ENCODE measurements at places on chromosomes 7 and 10.

DNA sequence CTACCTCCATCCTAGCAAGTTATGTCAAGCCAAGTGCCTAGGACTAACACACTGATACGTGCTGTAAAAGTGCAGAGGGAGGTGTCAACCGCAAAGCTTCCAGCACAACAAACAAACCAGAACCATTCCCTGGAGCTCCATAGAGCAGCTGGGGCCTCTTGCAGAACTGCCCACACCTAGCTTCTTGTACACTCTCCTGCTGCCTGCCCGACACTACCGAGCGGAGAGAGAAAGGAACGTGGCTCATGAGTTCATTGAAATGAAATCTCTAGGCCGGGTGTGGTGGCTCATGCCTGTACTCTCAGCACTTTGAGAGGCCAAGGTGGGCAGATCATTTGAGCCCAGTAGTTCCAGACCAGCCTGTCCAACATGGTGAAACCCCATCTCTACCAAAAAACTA, 73.5 kb downstream of the MKI67 start:
- DNase-seq: no peak

- no peak for DNase-seq
Observed at GRCh38 chr10:62993121-62993520, 140.0 kb upstream of the NRBF2 start.

DNA sequence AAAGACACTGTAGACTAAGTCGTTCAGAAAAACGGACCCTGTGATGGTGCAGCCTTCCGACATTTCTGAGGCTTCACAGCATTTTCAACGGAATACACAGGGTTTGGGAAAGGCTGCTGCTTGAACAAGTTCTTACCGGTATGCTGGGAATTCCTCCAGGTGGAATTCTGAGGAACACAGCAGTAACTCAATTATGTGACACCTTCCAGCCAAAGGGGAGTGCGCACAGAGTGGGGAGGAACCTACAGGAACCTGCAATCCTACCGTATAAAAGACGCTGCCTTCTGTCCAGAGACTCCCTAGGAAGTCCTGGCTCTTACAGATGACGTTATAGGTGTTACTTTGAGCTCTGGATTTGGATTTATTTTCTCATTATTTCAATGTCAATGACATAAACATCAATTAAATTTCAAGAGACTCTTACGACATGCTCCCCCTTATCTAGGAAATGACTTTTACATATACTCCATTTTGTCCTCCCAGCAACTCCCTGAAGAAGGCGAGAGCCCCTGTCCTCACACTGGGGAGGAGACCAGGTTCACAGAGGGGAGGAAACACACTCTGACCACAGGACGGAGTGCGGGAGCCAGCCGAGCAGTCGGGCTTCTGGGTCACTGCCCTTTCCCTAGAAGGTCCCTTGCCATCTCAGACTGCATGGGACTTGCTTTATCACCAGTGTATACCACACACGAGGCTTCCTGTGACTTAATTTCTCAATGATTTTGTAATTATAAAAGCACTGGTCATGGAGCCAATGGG, 27.9 kb downstream of the VIPR2 start:
- DNase-seq: no peak

DNA sequence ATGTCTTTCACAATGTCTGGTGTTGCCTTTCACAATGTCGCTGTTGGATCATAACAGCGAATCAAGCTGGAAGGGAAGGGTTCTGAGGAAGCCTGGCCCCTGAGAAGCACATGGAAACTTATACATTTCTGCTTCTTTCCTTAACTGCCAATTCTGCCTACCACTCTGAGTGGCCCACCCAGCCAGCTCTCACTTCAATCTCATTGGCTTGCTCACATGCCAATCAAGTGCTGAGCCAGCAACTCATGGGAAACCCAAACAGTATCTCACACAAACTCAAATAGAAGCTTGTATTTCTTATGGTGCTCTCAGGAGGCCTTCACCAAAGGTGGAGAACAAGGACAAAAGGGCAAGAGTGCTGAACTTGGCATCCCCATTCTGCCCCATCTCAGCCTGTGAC, 117.4 kb upstream of the GPR26 start:
- no peak for DNase-seq

- no peak for DNase-seq
Observed at GRCh38 chr10:77724820-77725219, 87.2 kb upstream of the KCNMA1 start.

DNA sequence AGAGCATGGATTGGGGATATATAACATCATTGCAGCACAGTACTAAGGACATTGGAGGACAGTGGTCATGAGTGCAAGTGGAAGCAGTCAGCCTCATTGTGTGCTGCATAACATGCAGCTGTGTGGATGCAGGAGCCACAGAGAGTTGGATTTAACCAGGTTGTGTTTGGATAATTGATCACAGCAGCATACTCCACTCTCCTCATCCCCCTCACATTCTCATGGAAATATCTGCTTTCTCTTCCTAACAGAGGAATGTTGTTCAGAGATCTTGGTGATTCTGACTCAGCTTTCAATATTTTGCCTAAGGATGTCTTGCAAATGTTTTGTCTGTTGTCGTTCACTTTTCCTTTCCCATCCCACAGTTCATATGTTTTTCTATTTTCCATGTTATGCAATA, 31.8 kb upstream of the LSM8 start:
- DNase-seq: no peak

DNA sequence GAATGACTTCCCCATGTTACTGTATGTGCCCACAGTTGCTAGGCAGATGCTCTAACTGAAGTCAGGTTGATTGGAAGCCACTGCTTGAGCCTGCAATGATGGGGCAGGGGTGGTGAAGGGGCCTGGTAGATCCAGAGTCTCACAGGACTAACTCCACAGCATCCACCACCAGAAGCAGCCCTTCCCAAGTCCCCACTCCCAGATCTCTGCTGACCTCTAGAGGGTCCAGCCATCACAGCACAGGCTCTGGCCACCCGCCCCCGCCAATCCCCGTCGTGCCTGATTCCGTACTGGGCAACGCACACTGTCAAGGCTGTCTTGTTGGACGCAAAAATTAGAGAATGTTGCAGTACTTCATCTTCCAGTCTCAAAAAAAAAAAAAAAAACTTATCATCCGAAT, 136.8 kb upstream of the PDE1C start:
- DNase-seq: no peak

DNA sequence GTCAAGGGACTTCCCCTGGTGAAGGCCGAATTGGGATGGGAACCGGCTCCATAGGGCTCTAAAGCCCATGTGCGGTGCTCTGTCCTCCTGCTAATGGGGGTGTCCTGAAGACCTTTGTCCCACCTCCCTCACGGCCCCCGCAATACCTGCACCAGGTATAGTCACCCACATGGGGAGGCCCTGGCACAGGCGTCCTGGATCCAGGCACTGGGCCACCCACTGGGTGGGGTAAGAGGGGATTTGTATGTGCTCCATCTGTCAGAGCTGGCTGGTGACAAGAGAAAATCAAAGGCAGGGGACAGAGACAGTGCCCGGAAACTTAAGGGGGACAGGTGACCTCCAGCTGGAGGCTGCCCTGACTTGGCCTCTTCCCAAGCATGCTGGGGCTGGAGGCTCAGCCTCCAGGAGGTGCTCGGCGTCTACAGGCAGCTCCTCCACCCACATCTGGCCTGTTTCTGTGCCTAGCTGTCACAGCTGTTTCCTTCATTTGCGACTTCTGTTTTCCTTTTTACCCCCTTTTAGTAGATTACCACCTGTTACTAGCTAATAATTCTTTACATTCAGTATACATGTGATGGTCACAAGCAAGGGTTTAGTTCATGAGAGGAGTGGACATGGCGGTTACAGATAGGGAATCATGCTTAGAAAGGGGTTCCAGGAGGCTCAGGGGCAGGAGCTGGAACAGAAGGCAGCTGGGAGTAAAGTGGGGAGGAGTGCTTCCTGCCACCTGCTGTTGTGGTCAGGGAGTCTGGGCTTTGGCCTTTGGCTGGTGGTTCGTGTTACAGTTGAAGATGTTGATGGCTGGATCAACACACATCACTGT, 2.3 kb upstream of the CUZD1 start:
- peak; percentile 88 for DNase-seq

DNA sequence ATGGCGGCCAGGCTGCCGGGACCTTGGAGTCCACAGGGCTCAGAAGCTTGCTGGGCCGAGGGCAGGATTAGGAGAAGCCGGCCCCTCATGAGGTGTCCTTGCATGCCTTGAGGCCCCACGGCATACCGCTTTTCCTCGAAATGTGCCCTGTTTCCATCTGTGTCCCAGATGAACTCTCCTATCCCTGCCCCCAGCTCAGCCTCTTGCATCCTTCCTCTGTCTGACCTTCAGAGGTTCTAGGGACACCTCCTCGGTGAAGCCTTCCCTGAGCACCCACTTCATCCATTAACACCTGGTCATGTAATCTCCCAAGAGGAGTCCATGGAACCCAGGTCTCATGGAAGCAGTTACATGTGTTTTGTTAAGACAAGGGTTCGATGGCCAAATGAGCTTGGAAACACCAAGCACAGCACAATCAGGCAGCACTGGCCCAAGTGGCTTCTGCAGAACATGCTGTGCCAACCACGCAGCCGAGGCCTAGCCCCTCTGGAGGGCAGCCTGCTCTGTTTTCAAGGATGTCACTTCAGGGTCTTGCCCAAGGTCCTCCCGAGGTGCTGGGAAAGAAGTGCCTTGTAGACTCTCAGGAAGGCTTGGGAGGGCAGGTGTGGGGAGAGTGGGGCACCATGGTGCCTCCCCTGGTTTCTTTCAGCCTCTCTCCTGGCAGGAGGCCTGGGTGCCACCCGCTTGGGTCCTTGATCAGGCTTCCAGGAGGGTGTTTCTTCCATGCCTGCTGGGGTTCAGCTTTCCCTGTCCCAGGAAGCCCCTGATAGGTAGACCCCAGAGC, 124.3 kb downstream of the NEURL1 start:
- DNase-seq: no peak

DNA sequence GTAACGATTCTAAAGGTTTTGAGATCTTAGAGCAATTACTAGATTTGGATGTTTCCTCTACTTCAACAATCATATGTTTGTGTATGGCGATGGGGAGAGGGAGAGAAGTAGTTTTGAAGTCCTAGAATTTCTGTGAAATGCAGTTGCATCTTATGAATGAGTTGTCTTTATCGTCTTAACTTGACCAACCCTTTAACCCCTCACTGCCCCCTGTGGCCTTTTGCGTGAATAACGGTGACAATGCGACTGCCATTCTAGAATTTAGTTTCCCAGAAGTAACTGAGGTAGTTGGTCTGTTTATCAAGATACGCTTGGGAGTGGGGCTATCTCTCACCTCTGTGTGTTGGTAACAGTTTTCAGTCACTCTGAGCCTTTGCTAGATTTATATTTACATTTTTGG, 204.6 kb downstream of the HDAC9 start:
- no peak for DNase-seq

DNA sequence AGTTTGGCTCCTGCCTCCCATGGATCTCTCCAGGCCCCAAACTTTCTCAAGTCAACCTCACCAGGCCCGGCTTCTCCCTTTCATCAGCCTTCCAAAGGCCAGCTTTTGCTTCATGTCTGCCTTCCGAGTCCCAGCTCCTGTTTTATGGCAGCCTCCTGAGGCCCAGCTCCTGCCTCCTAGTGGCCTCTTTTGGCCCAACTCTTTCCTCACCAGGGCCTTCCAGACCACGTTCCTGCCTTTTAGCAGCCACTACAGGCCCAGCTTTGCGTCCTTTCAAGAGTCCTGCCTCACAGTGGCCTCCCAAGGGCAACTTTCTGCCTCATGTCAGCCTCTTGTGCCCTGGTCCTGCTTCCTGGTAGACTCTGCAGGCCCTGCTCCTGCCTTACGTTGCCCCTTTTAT, 15.3 kb upstream of the TMEM248 start:
- DNase-seq: no peak

GRCh38 chr7:149070372-149071125, 20.0 kb downstream of the ZNF786 start:
- no peak for DNase-seq

DNA sequence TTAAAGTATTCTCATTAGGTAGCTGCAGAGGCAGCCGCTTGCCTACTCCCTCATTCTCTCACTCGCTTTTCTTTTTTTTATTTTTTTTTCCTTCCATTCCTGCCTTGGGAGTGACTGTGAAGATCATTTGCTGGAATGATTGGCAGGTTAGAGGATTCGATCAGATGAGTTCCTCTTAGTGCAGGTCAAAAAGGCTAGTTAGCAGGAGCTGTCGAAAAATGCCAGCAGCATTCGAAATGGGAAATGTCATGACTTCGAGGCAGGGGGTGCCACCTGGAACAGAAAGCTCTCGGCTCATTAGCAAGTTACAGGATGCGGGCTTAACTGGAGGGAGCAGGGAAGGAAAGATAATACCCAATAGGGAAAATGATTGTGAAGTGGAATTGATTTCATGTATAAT, 137.5 kb upstream of the FZD1 start:
- DNase-seq: no peak

GRCh38 chr10:101305320-101306241, 48.4 kb upstream of the BTRC start:
- no peak for DNase-seq

DNA sequence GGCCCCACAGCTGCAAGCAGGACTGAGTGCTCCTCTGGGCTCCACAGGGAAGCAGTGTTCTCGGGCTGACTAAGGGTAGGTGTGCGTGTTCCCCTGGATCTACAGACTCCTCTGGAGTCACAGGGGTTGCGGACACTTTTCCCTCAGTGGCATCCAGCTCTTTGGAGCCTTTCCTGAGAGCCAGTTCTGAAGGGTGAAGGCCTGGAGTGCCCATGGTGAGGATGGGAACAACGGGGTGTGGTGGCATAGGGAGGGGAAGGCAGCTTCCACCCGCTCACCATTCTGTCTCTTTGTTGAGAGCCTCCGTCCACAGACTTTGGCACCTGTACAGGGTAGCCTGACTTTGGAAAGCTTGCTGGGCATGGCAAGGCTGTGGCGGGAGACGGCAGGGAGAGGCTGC, 104.1 kb upstream of the PCBD1 start:
- DNase-seq: no peak

DNA sequence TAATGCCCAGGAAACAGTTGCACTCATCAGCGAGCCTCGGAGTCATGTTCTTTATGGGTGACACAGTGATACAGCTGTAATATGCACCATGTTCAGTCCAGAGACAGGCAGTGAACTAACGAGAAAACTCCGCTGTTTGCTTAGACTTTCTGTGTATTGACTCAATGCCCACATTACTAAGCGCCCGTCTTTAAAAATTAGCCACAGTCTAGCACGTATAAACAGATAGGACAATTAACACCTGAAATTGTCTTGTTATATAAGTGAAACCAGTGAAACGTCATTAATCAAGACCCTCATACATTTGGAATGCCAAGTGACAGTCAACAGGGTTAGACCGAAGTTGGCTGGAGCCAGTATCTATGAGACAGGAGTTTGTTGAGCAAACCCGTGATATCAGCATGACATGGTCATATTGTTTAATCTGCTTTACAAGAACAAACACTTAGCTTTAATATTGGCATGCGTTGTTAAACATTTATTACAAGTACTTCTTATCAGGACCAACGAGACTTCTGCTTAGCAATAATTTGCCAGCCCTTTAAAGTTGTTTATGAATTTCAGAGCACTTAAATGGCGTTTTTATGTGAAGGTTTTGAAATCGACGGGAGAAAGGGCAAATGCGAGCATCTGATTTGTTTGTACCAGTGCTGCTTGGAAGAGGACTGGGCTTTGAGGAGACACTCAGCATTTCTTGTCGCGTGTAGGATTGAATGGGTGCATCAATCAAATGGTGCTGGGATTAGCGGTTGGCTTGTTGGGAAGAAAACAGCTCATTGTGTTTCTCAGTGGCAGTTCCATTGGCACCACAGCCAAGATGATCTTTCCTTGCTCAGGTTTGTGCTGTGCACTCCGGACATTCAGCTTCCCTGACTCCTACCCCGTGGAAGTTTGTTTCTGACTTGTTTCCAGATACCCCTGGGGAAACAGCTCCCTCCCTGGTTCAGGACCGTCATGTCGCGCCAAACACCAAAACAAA, 56.3 kb downstream of the CAMK1D start:
- DNase-seq: no peak

Data from hematopoietic multipotent progenitor cell (in vitro differentiated cells).